ENCODE measurements at places on chromosomes 13 and 19.

DNA sequence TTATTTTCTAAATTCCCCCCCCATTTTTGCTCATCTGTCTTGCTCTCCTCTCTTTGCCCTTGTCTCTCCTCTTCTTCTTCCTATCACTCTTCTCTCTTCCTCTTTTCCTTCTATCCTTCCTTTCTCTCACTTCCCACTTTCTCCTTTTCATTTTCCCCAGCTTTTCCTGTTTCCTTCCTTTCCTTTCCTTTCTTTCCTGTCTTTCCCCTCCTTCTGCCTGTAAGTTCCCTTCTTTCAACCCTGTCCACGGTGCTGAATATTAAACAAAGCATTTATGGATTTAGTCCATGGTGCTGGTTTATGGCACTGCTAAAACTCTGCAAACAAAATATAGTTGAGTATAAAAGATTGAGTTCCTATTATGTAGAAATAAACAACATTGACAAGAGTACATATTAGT lies 27.6 kb downstream of the SCEL start:
- no peak for DNase-seq

- no peak for DNase-seq
Measured at GRCh38 chr13:111945086-111945485, 121.9 kb upstream of the SOX1 start.

DNA sequence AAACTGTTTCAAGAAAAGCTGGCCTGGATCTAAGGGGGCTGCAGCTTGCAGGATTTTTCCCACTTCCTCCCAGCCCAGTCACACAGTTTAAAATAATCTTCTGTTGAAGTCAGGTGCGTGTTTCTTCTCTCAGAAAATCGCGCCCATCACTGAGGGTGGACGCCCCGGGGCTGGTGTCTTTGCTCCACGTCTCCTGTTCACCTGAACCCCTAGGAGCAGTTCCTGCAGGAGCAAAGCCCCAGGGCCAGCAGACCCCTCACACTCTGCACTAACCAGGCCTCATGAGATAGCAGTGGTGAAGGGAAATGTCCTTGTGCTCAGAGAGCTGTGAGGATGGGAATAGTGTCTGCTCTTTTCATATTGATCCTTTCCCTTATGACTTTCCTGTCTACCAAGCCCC lies 920 bp upstream of the SIGLEC7 start:
- no peak for DNase-seq

- no peak for DNase-seq
Measured at GRCh38 chr13:36616706-36617105, 57.1 kb upstream of the SERTM1 start.

- no peak for DNase-seq
Measured at GRCh38 chr13:101455863-101456262, 3.4 kb downstream of the ITGBL1 start.

- no peak for DNase-seq
Measured at GRCh38 chr13:37608750-37609339, 10.3 kb upstream of the POSTN start.

- no peak for DNase-seq
Measured at GRCh38 chr13:109422161-109422560, 364.2 kb downstream of the IRS2 start.

GRCh38 chr13:23851106-23851505 lies 38.1 kb downstream of the MIPEP start:
- no peak for DNase-seq

DNA sequence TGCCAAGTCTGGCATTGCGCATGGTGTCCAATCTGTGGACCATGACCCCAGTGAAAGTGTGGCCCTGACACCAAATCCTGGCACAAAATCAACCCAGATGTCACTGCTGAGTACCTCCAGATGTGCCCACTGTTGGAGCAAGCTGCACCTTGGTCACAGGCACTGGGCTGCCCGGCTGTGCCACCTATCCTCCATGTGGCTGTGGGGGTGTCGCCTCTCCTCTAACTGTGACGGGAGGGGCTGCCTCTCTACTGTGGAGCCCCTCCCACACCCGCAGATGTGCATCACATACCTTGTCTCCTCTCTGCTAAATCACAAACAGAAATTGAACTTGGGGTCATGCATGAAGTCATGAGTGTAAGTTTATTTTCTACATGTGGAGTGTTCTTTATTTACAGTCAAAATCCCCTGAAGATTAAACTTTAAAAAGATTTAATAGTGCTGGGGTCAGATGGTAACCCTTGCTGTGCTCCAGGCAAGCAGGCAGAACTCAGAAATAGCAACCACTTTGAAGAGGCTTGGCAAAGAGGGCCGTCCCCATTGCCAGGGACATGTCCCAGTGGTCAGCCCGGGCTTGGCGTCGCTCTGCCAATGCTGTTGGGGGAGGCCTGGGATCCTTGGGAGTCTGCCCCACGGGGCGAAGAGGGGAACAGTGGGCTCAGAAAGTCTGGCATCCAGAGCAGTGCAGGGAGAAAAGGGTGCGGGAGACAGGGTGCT lies 46.4 kb upstream of the ZNF536 start:
- DNase-seq: no peak

- no peak for DNase-seq
Measured at GRCh38 chr13:40453351-40454021, 213.0 kb downstream of the FOXO1 start.

- DNase-seq: no peak
Measured at GRCh38 chr13:39374741-39375189, 228.2 kb downstream of the LHFPL6 start.

GRCh38 chr19:590396-590745 lies 690 bp downstream of the HCN2 start:
- peak; percentile 39 for DNase-seq

GRCh38 chr19:2536461-2536860 lies 60.5 kb downstream of the GADD45B start:
- DNase-seq: no peak

DNA sequence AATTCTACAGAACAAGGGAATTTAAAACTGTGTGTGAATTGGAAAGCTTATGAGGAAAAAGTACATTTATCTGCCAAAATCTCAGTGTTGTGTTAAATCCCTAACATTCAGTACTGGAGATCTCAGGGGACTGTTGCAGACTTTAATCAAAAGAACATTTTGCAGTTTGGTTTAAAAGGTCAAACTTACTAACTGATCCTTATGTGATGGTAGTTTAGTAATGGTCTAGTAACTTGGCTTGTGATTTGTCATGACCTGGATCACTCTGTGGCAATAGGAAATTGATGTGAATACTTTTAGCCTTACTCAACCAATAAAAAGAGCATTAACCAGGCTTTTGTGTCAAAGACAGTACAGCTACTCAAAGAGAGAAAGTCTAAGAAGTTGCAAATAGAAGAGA lies 862.1 kb upstream of the MIR17HG start:
- no peak for DNase-seq

DNA sequence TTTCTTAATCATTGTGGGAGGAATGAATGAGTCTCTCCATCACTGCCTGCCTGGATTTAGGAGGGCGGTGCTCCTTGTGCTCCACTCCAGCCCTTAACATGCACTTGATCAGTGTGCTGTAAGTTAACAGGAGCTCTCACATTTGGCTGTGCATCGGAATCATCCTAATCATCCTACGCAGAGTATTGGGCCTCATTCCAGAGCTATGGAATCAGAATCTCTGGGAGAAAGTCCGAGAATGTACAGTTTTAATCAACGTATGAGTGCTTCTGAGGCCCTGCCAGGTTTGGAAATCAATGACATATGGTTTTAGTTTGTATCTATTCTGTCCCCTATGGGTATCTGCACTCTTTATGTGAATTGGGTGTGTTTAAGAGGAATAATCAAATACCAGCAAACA lies 34.9 kb upstream of the DCLK1 start:
- DNase-seq: no peak

DNA sequence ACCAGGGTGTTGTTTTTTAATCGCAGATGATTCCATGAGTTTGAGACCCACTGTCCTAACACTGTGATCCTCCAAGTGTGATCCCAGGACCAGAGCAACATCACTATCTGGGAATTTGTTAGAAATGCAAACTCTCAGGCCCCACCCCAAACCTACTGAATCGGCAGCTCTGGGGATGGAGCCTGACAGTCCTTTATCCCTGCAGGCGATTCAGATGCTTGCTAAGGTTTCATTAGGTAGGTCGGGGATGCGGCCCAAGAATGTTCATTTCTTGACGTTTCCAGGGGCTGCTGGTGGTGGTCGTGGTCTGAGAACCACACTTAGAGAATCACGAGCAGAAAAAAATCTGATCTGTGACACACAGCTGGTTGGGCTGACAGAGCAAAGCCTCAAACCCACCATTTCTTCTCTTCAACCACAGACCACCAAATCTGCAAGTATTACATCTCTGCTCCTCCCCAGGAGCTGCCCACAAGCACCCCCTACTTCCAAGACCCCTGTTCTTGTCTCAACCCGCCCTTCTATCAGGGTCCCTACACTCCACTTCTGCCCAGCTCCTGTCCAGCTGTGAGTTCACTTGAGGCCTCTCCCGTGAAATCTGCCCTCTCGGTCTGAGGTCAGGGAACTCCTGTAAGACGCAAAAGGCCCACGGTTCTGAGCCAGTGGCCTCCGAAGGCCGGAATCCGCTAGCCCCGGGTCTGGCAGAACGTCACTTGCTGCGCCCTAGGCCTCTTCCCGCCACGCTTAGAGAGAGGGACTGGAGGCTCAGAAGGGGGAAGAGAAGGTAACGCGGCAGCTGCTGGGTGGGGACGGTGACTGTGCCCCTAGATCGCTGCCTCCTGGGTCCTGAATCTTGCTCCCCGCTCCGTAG lies 1.1 kb upstream of the FARP1 start:
- peak; percentile 35 for DNase-seq

- DNase-seq: peak; percentile 58
Measured at GRCh38 chr13:74158028-74158427, 23.8 kb upstream of the KLF12 start.

GRCh38 chr19:54448040-54448773 lies 792 bp upstream of the LENG8 start:
- DNase-seq: peak; percentile 63

GRCh38 chr13:48576448-48577010 lies 43.6 kb upstream of the RCBTB2 start:
- DNase-seq: no peak

DNA sequence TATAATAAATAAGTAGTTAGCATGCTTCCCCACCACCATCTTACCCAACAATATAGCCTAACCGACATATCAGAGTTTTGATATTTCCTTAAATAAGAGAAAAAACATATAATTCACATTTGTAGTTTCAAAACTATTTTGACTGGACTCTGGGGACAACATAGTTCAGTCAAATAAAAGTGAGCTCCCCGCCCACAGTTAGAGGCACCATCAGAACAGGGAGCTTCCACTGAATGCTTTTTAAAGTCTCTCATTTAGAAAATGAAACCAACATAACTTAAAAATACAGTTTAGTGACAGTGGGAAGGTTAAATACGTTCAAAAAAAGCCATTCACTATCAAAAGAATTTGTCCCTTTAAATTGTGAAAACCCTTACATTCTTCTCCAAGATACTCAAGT lies 92.8 kb downstream of the EPSTI1 start:
- no peak for DNase-seq

DNA sequence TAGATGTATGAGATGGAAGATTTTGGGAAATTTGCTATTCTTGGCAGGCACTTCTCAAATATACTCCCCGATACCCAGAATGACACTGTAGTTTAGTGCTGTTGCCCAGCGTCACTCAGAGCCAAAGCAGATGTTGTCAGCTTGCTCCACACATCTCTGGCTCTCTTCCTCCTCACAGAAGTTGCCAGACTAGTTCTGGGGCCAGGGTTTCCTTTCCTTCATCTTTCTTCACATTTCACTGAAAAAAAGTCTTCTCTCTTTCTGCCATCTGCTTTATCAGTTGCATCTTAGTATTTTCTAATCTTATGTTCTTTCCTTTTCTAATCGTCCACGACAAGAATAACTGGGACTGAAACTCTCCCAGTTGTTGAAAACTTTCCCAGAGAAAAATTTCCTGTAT lies 251.4 kb downstream of the RGCC start:
- no peak for DNase-seq

DNA sequence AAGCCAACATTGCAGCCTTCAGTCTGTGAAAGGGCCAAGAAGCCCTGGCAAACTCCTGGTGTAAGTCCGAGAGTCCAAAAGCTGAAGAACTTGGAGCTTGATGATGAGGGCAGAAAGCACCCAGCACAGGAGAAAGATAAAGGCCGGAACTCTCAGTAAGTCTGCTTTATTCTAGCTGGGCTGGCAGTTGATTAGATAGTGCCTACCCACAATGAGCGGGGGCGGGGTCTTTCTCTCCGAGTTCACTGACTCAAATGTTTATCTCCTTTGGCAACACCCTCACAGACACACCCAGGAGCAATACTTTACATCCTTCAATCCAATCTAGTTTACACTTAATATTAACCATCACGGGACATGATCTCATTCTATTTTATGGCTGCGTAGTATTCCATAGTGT lies 1317.1 kb downstream of the SLITRK1 start:
- no peak for DNase-seq

GRCh38 chr13:51032831-51033230 lies 78.2 kb downstream of the C13orf42 start:
- DNase-seq: no peak

DNA sequence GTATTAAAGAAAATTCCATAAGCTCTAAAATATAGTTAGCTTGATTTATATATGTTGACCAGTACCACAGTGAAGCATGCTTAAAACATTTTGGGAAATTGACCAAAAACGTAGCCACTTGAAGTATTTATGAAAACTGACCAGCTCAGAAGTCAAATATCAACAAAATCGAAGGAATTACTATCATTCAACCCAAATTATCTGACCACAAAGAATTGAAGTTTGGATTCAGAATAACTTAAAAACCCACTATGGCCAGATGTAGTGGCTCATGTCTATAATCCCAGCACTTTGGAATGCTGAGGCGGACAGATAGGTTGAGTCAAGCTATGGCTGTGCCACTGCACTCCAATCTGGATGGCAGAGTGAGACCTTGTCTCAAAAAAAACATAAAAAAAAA lies 31.9 kb downstream of the GPALPP1 start:
- no peak for DNase-seq

DNA sequence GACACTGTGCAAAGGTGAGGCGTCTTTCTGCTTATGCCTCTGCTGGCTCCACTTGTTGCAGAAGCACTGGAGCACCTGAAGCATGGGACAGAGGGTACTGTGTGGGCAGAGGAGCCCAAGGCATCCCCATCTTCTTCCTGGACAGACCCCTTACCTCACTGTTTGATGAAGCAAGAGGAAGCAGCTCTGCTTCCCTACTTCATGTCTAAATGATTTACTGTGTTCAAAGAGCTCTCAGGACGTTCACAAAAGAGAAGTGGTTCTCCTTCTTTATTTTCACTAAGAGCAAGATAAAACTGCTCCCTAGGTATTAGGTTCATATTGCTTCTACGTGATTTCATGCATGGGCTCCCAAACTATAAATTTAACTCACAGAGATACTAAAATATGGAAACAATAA lies 1635.4 kb upstream of the SLC10A2 start:
- no peak for DNase-seq
